ENCODE measurements at places on chromosomes 11 and 22.

GRCh38 chr22:32811788-32812545 lies 10.5 kb downstream of the TIMP3 start:
- DNase-seq = no peak

DNA sequence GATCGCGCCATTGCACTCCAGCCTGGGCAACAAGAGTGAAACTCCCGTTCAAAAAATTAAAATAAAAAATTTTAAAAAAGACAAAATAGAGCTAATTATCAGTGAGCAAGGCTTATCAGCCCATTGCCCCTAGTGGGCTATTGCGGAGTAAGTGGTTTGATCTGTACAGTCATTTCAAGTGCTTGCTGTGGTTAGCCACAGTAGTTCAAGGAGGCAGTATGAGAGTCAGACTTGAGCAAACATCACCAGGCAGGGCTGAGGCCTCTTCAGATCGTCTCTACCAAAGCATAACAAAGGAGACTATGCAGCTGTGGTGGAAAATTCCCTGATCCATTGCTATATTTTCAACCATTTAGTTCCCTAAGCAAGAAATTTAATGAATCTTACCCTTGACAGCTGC lies 4.3 kb upstream of the SBF2 start:
- peak; percentile 47 for DNase-seq

GRCh38 chr22:46931414-46931813 lies 169.0 kb downstream of the TBC1D22A start:
- DNase-seq = no peak

DNA sequence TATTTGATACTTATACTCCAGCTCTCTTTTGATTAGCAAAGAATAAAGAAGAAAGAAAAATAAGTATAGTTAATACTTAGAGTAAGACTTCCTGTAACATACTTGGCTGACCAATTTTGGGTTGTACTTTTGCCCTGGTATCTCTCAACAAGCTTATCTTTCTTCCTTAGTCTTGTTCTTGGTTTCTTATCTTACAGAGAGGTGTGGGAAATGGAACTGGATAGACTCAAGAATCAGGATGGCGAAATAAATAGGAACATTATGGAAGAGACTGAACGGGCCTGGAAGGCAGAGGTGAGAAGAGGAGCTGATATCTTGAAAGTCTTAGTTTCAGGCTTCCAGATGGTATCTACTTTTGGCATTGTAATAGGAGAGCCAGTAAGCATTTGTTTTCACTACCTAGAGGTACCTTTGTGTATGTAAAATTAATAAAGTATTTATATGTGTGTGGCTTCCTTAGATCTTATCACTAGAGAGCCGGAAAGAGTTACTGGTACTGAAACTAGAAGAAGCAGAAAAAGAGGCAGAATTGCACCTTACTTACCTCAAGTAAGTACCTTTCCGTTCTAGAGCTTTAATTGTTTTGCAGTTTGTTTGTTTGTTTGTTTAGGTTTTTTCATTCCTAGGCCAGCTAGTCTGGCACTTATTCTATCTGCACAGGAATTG lies 11.3 kb upstream of the BACE1-AS start:
- DNase-seq = no peak

- DNase-seq = no peak
Observed at GRCh38 chr22:30559889-30560288, 13.3 kb upstream of the SEC14L6 start.

DNA sequence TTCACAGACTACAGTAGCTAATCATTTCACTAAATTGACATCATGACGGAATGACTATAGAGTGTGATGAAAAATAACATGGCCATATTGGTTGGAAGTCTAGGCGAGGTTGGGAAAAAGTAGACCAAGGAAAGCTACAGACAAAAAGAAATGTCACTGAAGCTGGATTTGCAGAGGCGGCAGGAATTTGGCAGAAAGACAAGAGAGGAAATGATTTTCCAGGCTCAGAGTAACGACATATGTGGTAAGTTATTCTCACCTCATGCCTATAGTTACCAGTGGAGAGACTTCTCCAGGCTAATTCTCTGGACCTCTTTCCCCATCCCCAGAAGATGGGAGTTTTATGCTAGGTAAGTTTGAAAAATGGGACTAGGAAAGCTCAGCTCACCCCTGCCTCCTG lies 1005.8 kb upstream of the CCDC90B start:
- DNase-seq = no peak

- peak; percentile 38 for DNase-seq
Observed at GRCh38 chr11:38791346-38791961, 2193.4 kb upstream of the RAG2 start.

DNA sequence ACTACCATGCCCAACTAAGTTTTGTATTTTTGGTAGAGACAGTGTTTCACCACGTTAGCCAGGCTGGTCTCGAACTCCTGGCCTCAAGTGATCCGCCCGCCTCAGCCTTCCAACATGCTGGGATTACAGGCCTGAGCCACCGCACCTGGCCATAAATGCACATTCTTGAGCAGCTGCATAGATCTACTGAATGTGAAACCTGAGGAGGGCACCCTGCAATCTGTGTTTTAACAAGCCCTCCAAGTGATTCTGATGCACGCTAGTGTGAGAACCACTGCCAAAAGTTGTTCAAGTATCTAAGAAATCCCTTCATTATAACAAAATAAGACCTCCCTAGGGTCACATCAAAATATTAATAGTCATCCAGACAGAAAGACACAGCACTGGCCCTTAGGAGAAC lies 89.3 kb downstream of the RDX start:
- DNase-seq = no peak

DNA sequence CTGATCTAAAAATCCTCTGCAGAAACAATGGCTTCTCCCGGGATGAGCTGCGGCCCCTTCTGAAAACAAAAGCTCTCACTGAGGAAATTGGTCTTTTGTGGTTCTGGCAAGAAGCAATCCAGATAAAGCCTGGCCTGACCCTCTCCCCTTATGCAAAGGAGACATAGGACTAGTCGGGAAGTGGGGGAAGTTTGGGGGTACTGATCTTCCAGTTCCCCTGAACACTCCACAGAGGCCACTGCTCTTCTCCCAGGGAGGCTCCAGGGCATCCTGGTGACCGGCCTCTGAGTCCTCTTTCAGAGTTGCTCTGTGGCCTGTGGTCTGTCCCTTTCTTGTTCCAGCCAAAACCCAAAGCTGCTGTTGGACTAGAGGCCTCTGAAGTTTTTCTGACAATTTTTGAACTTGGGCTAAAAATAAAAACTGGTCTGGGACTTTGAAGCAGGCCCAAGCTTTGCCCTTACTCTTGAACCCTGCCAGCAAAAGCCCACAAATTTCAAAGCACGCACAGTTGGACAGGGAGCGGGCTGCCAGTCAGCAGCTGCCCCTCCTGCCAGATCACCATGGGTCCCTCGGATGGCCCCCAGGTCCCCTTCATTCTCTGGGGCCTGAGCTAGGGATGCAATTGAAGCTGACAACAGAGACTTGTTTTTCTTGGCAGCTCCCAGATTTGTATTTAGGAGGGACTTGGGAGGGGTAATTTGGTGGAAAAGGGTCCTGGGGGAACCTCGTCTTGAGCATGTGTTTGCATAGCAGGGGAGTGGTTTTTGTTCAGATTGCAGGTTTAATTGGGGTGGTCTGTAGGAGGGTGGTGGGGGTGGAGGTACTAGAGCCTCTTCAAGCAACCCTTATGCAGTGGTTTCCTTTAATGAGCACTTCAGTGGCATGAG lies 381.6 kb upstream of the CADM1 start:
- DNase-seq = no peak

DNA sequence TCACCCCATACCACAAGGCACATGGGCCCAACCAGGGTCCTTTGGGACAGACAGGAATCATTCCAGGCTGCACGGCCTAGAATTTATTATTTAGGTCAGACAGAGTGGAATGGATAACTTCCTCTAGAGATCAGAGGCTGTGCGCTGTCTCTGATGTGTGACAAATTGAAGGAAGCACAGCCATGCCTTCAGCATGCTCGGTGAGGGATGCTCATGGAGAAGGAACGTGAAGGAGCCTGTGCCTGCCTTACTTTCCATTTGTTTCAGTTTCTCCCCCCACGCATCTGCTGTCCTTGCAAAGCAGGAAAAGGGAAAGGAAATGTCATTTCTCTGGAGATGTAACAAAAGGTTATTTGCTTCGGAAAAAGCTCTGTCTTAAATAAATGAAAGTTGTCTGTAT lies 644.1 kb downstream of the OPCML start:
- peak; percentile 46 for DNase-seq

GRCh38 chr11:126494831-126495230 lies 139.3 kb downstream of the ST3GAL4 start:
- no peak for DNase-seq

DNA sequence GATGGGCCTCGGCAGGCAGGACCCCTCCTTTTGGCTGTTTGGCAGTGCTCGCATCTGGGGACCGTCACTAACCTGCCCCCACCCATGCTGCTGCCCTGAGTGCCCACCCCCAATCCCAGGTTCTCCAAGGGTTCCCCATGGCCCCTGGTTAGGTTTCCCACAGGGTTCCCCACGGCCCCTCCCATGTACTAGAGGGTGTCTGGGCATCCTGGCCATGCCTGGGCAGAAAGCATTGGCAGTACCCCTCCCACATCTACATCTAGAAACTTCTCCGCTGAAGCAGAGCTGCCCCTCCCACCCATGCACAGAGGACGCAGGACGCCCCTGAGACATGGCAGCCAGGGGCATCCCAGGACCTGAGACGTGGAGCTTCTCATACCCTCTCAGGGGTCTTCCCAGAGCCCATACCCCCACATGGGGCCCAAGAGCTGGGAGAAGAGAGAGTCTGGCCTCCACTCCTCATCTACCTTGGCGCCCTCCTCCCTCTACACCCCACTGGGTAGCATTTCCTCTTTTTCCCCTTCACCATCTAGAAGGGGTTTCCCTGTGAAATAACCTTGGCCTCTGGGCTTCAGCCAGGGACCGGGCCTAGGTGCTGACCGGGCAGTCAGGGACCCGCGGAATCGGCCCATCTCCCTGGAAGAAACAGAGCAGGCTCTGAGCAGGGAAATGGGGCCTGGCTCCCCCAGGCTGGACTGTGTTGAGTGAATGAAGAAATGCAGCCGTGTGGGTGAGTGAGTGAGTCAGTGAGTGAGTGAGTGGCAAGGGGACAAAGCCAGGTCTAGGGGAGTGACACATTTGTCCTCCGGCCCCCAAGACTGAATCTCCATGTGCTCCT lies 987.3 kb downstream of the BRD1 start:
- no peak for DNase-seq

DNA sequence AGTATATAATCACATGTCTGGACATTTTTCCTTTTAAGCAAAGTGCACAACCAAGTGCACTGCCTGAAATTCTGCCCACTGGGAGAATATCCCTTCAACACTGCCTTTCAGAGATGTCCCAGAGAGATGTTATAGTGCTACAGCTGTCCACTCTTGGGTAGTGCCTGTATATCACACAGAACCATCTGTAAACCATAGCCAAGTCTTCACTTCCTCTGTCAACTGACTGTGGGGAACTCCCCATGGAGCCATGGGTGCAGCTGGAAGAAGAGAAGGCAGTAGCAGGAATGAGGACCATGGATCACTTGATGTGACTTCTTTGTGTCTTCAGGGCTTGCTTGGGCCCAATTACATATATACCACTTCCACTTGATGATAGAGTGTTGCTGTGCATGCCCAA lies 44.6 kb upstream of the LIN7C start:
- no peak for DNase-seq

GRCh38 chr22:49617866-49618676 lies 209.6 kb downstream of the BRD1 start:
- no peak for DNase-seq

DNA sequence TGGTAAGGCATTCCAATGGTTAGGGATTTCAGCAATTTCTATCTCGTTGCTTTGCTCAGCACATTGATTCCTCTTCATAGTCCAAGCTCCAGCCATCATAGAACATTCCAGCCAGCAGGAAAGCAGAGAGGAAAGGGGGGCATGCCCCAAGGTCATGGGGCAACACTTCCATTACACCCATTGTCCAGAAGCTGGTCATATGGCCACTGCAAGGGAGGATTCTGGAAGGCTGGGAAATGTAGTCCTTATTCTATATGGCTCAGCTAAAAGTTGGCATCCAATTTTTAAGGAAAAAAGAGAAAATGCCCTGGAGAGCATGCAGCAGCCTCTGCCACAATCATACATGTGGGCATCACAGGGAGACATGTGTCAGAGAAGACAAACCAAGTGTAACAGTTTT lies 47.1 kb upstream of the RCN1 start:
- DNase-seq = no peak

- DNase-seq = no peak
Observed at GRCh38 chr11:20156280-20156875, 3.9 kb downstream of the DBX1 start.

- no peak for DNase-seq
Observed at GRCh38 chr11:126336138-126336541, 19.3 kb upstream of the ST3GAL4 start.

DNA sequence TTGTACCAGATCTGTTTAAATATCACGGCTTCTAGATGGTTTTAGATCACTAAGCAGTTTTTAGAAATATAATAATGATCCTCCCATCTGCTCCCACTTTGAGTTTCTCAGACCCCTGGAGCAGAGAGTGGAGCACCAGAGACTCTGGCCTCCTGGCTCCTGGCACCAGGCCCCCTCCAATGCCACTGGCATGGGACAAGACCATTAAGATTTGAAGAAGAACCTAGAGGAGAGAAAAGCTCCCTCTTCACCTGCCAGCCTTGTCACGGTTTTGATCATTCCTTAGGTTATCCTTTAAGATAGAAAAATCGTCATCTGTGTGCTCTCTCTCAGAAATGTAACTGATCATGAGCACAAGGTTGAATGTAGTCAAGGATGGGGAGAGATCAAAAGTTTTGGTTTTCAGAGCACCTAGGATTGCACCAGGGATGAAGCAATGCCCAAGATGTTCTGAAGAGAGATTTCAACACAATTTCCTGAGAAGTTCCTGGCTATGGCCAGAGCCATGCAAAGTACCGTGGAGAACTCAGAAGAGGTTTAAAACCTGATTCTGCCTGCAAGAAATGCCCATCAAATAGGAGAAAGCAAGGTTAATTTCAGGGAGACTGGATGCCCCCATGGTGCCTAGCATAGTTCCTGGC lies 22.2 kb downstream of the IL10RA start:
- DNase-seq = no peak

GRCh38 chr22:30411780-30412179 lies 13.8 kb upstream of the MTFP1 start:
- no peak for DNase-seq

DNA sequence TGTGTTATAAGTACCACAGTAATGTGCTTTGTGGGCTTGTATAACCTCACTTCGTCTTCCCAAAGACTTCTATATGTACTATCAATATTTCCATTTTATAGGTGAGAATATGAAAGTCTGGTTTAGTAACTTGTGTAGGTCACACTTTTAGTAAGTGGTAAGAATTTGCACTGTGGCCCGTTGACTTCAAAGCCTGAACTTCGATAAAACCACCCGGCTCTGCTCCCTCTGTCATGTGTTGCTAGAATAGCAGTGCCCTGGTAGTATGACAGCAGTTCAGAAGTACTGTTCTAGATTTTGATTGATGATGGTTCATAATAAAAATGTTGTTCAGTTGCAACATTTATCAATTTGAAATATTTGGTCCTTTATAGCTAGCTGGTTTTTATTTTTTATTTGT lies 110.2 kb upstream of the SORL1-AS1 start:
- no peak for DNase-seq

DNA sequence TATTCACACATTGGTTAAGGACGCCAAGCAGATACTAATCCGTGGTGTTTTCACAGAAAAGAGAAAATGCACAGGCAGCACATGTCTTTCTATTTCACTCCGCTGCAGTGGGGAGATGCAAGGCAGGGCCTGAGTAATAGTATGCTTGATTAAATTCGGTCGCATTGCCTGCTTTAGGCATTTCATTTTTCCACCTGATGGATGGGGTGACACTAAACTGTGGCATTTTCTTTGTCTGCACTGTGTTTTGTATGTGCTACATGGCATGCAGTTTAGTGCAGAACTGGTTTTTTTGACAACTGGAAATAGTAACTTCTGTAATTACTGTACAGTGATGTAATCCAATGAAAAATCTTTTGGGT lies 94.9 kb downstream of the SLC17A6 start:
- peak; percentile 8 for DNase-seq

Data from AG20443 (cell line).